Psoas muscle (tissue), 8 donors: ENCODE measurements at places on chromosomes 7 and 10. TPM values are rescaled to one million over a fixed set of nuclear protein-coding genes. Genes with fewer than 3 reads are reported as not detected.
A peak's percentile ranks its signal among the peaks of the same experiment; 100 is the strongest.

DNA sequence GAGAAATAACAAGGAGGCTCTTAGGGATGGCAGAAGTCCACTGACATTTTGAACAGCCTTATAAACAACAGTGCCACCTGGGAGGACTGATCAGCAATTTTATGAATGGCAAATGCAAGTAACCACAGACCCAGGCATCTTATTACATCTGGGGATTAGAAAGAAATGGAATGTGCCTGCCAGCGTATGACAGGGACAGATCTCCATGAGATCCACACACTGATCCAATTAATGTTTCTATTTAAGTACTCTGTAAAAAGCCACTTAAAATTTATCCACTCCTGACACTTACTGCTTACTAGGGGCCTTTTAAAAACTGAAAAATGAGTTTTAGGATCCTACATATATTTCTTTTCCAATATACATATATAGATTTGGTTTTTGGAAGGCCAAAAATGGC lies 28.6 kb downstream of the PARD3 start:
- no peaks in the 10 kb centered on the region for H3K27me3 ChIP-seq
- no peaks in the 10 kb centered on the region for H3K36me3 ChIP-seq
- peak overlapping the region; percentile 70 for H3K27ac ChIP-seq

GRCh38 chr7:22884911-22885788 lies 62.5 kb upstream of the TOMM7 start:
- H3K27me3 ChIP-seq: no peaks in the 10 kb centered on the region
- no peaks in the 10 kb centered on the region for H3K4me1 ChIP-seq
- no peaks in the 10 kb centered on the region for H3K36me3 ChIP-seq
- H3K4me3 ChIP-seq: no peak overlapping the region
- H3K27ac ChIP-seq: no peak overlapping the region

The SNX10 gene
- total RNA-seq: 1.4 TPM

The FAM185A gene
- 8.6 TPM for total RNA-seq

DNA sequence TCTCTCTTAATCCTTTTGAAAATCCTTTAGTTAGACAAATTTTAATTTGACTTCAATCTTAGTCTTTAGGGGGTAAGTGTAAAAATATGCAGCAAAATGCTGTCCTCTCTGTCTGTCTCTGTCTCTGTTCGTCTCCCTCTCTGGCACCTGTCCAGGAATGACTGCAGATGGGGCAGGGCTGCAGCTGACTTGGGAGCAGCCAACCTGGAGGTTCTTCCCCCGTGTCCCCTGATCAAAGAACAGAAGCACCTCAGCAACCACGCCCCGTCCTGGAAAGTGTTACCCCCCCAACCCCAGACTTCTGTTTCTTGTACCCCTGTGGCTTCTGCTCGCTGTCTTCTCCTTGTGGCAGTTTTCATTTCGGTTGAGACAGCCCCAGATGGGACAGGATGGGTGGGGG lies 141.6 kb upstream of the NPS start:
- H3K27ac ChIP-seq: no peak overlapping the region
- no peaks in the 10 kb centered on the region for H3K4me1 ChIP-seq
- no peaks in the 10 kb centered on the region for H3K27me3 ChIP-seq
- H3K36me3 ChIP-seq: no peaks in the 10 kb centered on the region
- DNase-seq: no peak
